SK-N-MC (cell line): ENCODE measurements at places on chromosomes 13 and 19.

DNA sequence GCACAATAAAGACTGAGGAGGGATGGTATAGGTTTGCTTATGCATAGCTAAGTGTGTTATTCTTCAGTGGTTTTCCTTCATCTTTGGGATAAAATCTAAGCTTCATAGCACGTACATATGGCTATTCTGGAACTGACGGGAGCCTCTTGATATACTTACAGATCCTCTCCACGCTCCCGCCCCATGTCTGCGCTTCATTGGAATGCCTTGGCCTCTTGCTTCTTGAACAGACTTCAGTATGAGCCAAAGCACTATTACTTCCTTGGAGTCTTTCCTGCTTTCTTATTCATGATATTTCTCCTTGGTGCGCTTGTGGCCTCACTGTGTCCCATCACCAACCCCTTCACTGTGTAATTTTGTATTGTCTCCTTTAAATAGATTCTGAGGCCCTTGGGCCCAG is 111.1 kb upstream of the RNF113B start:
- DNase-seq, result no peak

DNA sequence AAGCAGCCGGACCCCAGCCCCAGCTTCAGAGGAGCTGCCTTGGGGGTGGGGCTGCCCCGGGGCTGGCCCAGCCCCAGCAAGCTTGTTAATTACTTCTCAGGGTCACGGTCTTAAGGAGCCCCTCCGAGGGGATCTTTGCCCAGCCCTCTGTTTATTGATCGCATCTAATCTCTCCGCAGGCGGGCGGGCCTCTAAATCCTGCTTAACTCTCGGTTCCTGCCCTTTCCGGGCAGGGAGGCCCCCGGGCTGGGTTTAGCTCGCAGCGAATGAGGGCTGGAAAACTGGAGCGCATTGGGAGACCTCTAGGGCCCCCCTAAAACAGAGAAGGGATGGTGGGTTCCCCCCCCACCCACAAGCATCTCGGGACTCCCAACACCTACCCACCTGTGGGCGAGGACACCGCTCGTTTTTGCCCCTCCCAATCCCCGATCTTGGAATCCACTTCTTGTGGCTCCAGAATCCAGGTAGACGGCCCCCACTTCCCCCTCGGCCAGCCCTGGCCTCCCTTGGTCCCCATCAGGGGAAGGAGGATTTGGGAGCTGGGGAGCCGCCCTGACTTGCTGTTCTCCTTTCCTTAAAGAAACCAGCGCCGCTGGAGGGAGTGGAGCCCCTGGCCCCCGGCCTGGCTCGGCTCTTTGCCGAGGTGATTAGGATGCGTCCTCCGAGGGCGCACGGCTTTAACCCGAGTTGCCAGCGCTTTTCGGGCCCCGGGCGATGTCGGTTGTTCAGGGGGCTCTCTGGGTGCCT is 59.5 kb upstream of the ADGRL1 start:
- DNase-seq, result no peak

- DNase-seq, result no peak
These were observed 60.4 kb upstream of the OBI1 start for GRCh38 chr13:78719367-78719766.

DNA sequence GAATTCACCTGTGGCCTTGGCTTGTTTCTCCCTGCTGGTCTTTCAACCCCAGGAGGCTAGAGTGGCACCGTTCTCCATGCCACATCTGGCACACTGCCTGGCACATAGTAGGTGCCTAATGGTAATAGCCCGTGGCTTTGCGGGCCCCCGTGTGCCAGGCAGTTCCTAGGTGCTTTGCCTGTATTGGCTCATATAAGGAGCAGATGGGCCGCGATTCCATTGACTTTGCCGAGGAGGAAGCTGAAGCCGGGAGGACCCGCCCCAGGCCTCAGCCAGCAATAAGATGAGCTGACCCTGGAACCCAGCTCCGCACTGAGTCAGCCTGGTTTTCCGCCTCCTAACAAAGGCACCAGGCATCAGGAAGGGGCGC is 807 bp downstream of the PGLYRP1 start:
- DNase-seq, result no peak

GRCh38 chr13:38637576-38637975 is 49.3 kb upstream of the FREM2 start:
- no peak for DNase-seq

GRCh38 chr19:45809643-45810159 is 5.4 kb downstream of the RSPH6A start:
- no peak for DNase-seq

- no peak for DNase-seq
These were observed 71.2 kb upstream of the ADGRE5 start for GRCh38 chr19:14310055-14310454.
